Mesenchymal stem cell (in vitro differentiated cells and primary cell): ENCODE measurements at places on chromosomes 12 and 14.

DNA sequence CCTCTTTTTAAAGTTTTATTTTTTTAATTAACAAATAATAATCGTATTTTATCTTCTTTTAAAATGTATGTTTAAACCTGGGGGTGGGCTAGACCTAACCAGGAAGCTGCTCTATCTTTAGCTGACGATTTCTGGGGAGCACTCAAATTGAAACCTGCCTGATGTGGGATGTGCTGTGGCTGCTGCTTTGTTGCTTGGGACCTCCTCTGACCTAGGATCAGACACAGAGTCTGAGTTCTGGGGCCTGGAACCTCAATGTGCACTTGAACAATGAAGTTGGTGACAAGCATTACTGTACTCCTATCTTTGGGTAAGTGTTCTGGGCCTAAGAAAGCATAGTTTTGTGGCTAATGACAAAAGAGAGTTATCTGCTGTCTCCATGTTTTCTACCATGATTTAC is 386.7 kb downstream of the DAD1 start:
- no peak for DNase-seq

GRCh38 chr12:53034459-53034858 is 15.4 kb upstream of the TNS2 start:
- peak; percentile 33 for DNase-seq

- no peak for DNase-seq
Measured at GRCh38 chr14:94101748-94102147, 8.8 kb upstream of the IFI27 start.

- no peak for DNase-seq
Measured at GRCh38 chr12:21831791-21832344, 57.4 kb upstream of the KCNJ8 start.

DNA sequence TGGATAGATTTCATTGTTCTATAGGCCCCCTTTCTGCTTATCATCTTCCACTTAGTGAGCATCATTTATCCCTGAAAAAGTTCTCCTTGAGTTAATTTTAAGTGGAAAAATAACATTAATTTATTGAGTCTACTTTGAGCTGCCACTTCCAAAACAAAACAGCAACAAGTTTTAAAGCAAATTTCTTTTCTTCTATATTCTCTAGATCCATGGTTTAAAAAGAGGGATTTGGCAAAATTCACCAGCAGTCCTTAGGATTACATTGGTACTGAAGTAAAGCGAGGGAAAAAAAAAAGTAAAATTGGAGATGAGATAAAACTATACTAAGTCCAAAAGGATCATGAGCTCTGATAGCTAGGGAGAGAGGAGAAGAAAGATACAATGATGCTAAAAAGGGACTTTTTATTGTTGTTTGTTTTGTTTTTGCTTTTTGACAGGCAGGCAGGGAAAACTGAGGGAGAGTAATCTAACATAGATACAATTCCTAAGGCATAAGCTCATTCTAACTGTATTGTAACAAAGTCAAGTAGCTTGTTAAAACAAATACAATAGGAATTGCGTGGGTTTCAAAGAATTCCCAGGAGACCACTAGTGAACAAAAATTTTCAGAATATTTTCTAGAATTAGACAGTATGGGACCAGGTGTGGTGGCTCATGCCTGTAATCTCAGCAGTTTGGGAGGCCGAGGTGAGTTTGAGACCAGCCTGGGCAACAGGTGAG is 19.2 kb upstream of the PLEKHA5 start:
- DNase-seq, result no peak

DNA sequence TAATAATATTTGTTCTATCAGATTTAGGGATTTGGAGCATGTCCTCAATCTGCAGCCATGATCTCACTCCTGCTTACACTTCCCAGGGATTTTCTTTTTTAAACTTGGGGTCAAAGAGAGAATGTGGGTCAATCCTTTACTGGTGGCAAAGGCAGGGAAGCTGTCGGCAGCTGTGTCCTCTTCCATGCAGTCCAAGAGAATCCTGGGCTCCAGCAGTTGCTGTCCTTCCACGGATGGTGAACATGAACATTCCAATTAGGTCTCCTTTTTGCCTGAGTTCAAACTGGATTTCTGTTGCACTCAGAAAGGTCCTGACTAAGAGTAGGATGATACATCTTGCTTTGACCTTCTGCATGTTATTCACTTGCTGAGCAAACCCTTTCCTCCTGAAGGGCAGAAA is 73.9 kb downstream of the ARL6IP4 start:
- DNase-seq, result no peak

GRCh38 chr14:68817506-68818212 is 24.8 kb upstream of the ZFP36L1 start:
- no peak for DNase-seq

DNA sequence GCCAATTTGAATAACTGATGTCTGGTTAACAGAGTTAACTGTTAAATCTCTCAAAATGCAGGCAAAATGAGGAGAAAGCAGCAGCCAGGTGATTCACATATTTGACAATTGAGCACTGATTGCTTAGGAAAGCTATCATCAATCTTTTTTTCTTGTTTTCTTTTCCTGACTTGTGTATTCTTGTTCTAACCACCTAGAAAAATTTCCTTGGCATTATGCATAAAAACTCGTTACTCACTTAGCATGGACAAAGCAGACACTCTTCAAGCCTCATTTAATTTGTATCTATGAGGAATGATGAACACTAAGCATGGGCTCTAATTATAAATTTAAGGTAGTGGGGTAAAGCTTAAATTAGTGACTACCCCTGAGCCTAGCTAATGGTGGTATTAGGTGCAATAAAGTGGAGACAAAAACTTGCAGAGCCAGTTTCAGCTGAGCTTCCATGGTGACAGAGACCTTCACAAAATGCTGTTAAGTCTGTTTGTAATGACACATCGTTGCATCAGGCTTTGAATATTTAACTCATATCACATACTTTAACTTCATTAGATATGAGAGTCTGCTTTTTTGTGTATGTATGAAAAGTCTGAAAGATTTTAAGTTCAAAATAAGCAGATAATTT is 52.0 kb downstream of the RASSF9 start:
- DNase-seq, result no peak

DNA sequence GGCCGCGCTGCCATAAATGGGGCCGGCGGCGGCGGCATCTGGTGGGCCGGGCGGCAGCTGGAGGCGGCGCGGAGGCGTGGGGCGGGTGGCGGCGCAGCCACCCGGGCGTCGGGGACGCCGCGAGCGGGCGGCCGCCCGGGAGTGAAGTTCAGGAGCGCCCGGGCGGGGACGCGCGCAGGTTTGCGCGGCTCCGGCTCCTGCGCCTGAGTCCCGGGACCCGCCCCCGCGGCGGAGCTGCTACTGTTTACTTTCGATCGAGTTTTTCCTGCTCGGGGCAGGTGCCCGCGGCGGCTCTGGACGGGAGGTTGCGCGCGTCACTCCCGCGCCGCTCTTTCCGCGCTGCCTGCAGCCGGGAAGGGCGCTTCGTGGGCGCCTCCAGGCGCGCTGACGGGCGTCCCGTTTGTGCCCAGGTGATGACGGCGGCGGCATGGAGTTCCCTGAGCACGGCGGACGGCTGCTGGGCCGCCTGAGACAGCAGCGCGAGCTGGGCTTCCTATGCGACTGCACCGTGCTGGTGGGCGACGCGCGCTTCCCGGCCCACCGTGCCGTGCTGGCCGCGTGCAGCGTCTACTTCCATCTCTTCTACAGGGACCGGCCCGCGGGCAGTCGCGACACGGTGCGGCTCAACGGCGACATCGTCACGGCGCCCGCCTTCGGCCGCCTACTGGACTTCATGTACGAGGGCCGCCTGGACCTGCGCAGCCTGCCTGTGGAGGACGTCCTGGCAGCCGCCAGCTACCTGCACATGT is at the start of gene ZBTB42:
Gene ZBTB42, plus strand, starts transcription at position 331 of the 749 bp plus-strand sequence. Its CDS starts 97 bp downstream, at position 428.
- peak; percentile 64 for DNase-seq

- DNase-seq, result no peak
Measured at GRCh38 chr14:54749180-54749579, 153.4 kb downstream of the GCH1 start.

GRCh38 chr14:73180385-73180805 is 44.1 kb downstream of the PSEN1 start:
- peak; percentile 90 for DNase-seq

GRCh38 chr12:102095677-102096263 is 24.1 kb downstream of the NUP37 start:
- peak; percentile 48 for DNase-seq

DNA sequence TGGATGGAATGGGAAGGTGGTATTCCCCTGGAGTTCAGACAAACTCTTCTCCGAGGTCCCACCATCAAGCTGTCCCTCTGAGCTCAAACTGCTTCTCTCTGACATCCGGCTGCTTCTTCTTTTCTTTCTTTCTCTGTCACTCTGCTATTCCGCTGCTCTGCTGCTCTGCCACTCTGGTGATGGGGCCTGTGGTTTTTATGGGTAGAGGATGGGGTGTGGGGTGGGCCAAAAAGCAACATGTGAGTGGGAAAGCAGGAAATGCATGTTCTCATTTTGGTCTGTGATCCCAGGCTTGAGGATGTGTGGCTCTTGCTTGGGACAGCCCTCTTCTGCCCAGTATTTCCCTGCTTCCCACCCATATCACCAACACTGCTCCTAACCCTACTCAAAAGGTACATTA is 30.6 kb downstream of the CLECL1 start:
- DNase-seq, result no peak

DNA sequence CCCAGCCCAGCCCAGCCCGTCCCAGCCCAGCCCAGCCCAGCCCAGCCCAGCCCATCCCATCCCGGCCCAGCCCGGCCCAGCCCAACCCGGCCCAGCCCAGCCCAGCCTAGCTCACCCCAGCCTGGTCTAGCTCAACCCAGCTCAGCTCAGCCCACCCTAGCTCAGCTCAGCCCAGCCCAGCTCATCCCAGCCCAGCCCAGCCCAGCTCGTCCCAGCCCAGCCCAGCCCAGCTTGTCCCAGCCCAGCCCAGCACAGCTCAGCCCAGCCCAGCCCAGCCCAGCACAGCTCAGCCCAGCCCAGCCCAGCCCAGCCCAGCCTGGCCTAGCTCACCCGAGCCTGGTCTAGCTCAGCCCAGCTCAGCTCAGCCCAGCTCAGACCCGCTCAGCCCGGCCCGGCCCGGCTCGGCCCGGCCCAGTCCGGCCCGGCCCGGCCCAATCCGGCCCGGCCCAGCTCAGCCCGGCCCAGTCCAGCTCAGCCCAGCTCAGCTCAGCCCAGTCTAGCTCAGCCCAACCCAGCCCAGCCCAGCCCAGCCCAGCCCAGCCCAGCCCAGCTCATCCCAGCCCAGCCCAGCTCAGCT is 184.7 kb downstream of the TMEM121 start:
- no peak for DNase-seq

GRCh38 chr12:52266514-52266913 is 7.9 kb upstream of the KRT86 start:
- no peak for DNase-seq

DNA sequence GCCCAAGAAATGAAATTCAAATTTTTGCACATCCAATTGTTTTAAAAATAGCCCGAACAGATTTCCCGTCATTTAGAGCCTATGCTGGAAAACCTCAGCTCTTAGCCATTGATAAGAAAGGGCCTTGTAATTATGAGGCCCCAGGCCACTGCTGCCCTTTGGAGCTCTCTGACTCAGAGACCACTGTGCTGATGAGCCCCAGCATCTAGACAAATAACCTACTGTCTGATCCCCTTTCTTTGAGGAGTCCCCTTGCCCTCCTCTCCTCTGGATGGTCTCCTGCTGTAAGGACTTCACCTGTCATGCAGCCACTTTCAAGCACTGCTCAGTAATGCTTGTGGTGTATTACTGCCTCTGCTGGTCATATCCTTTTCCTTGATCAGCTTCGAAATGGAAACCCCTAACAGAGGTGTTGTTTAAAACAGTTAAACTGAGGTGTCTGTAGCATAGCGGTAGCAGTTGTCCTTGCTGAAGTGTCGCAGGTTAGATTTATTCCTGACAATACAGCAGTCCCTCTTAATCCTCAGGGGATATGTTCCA is 159.9 kb upstream of the SRRM4 start:
- no peak for DNase-seq

- DNase-seq, result no peak
Measured at GRCh38 chr12:105862163-105862821, 276.5 kb downstream of the NUAK1 start.

DNA sequence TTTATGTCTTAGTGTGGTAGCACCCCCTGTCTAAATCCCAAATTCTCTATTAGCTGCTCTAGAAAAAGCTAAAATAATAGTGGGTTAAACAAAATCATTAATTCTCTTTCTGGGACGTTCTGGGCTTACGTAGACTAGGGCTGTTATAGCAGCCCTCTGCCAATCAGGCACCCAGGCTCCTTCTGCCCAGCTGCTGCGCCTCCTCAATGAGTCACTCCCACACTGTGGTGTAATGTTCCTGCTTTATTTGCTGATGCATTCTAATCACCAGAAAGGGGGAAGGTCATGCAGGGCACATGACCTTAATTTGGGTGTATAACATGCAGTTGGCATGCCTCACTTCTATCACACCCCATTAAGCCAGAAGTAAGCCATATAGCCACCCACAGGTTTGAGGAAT is 294.5 kb downstream of the GALC start:
- no peak for DNase-seq

- no peak for DNase-seq
Measured at GRCh38 chr12:19223018-19223417, 93.5 kb downstream of the PLEKHA5 start.

DNA sequence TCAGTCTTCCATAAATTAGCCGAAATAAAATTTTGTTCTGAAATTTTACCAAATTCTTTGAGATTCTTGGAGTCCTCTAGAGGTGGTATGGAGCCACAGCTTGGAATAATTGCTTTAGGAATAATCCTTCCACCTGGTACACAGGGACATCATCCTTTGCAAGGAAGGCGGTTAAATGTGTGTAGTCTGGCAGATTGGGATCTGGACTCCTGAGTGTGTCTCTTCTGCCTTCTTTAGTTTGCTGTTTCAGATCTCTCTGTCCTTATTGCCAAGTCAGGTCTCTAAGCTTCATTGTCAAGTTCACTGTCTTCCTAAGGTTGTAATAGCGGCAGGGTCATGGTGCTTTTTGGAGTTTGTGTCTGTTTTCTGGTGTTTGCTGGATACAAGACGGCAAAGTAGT is 393.9 kb upstream of the RGS6 start:
- DNase-seq, result no peak

DNA sequence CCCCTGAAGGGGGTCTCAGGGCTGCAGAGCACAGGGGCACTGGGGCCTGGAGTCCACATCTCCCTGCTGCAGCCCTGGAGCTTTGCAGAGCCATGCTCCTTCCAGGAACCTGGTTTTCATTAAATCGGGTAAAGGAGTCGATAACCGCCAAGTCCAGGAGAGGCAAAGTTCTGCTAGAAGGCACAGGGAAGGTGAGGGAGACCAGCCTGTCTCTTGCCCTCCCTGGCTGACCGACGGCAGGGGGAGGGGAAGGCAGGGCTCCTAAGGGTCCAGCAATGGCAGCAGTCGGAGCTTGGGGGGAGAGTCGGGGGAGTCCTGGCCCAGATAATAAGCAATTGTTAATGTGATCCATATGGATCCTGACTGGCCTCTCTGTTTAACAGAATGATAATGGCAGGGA is 3.0 kb downstream of the FIGNL2 start:
- DNase-seq, result no peak
